ENCODE measurements at places on chromosomes 2 and 18. TPM values are rescaled to one million over a fixed set of nuclear protein-coding genes. Genes with fewer than 3 reads are reported as not detected.
A peak's percentile ranks its signal among the peaks of the same experiment; 100 is the strongest.

The GAD1 gene
- total RNA-seq, result 11.0 TPM

The SDC1 gene
- total RNA-seq, result 32.0 TPM

The ZSWIM2 gene
- total RNA-seq, result not detected

The PHOSPHO2 gene
- total RNA-seq, result 2.8 TPM

The C2orf80 gene
- not detected for total RNA-seq

The TFPI gene
- total RNA-seq, result 29.1 TPM

The RIT2 gene
- not detected for total RNA-seq

The LINC00305 gene
- not detected for total RNA-seq

GRCh38 chr2:235070063-235070706 lies 118.4 kb downstream of the SH3BP4 start:
- no peak overlapping the region for H3K4me3 ChIP-seq
- H3K27me3 ChIP-seq, result no peaks in the 10 kb centered on the region

GRCh38 chr2:71716697-71717624 lies 263.6 kb downstream of the DYSF start:
- no peak overlapping the region for H3K4me3 ChIP-seq
- peak; percentile 10 for DNase-seq
- no peak overlapping the region for H3K27ac ChIP-seq
- H3K36me3 ChIP-seq, result no peaks in the 10 kb centered on the region
- H3K4me1 ChIP-seq, result peaks cover 17% of the 10 kb centered on the region

DNA sequence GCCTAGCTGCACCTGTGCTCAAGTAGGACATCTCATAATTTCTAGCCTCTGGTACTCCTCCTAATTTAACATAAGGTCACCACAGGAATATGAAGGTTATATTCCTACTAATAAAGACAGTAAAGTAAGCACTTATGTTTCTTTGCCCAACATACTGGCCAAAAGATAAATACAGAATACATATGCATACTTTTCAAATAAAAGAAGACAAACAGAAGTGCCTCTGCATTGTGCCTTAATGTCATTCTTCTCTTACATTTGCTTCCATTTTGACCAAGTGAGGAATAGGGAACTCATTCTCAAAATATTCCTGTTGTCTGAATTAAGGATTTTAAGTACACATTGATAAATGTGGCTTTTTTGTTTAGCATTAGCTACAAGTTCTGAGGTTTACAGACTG lies 5.6 kb downstream of the BCL11A start:
- no peak overlapping the region for H3K4me3 ChIP-seq
- no peak overlapping the region for H3K27ac ChIP-seq
- no peak for DNase-seq
- no peaks in the 10 kb centered on the region for H3K36me3 ChIP-seq
- H3K27me3 ChIP-seq, result peaks cover 54% of the 10 kb centered on the region

GRCh38 chr2:42249887-42250286 lies 80.7 kb downstream of the EML4 start:
- H3K36me3 ChIP-seq, result no peaks in the 10 kb centered on the region
- H3K4me3 ChIP-seq, result no peak overlapping the region
- no peaks in the 10 kb centered on the region for H3K4me1 ChIP-seq
- no peak overlapping the region for H3K27ac ChIP-seq
- DNase-seq, result no peak

- peaks cover 12% of the 10 kb centered on the region for H3K27me3 ChIP-seq
- H3K27ac ChIP-seq, result no peak overlapping the region
- no peaks in the 10 kb centered on the region for H3K4me1 ChIP-seq
- no peak overlapping the region for H3K4me3 ChIP-seq
- H3K36me3 ChIP-seq, result no peaks in the 10 kb centered on the region
Observed at GRCh38 chr2:17976871-17977746, 98.6 kb downstream of the KCNS3 start.

GRCh38 chr2:151673016-151673415 lies 61.3 kb downstream of the NEB start:
- no peak overlapping the region for H3K27ac ChIP-seq
- no peak for DNase-seq
- H3K4me3 ChIP-seq, result no peak overlapping the region
- no peaks in the 10 kb centered on the region for H3K36me3 ChIP-seq
- H3K27me3 ChIP-seq, result no peaks in the 10 kb centered on the region
- peaks cover 7% of the 10 kb centered on the region for H3K4me1 ChIP-seq

DNA sequence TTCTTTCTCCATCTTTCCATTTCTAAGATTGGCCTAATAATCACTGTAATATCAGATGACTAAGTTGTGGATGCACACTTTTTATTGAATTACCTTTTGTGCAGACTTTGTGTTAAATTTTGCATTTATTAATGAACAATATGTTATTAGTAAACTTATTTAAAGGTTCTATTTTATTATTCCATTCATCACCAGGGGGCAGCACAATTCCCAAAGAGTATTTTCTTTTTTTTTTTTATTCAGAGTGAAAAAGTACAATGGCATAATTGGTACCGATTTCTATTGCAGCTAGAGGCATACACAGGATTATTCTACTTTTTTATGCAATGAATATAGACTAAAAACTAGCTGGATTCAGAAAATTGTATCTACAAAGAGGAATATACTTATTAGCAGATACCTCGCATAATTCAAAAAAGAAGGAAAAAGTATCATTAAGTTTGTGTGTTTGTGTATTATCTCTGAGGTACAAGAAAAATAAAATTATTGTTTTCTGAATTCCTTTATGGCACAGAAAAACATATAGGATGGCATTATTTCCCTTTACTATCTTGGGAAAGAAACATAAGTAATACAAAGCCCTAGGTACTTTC lies 390.6 kb downstream of the ERBB4 start:
- no peak overlapping the region for H3K27ac ChIP-seq
- no peaks in the 10 kb centered on the region for H3K4me1 ChIP-seq
- H3K4me3 ChIP-seq, result no peak overlapping the region
- no peaks in the 10 kb centered on the region for H3K27me3 ChIP-seq
- no peaks in the 10 kb centered on the region for H3K36me3 ChIP-seq
- DNase-seq, result no peak

DNA sequence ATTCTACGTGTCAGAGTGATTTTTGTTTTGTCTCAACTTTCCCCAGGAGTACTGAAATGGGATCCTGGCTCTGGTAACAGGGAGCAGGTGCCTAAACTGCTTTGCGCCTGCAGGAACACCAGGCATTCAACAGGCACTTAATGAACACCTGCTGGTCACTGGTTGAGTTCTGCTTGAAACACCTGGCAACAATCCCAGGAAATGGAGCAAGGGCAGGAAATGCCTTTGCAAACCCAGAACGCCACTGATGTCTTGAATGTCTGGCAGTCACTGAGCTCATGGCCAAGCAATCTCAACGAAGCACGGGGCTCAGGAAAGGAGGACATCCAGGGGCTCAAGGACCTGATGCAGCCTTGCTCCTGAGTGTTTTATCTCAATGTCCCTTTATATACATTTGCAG lies 360.0 kb upstream of the RAB6C start:
- H3K4me1 ChIP-seq, result no peaks in the 10 kb centered on the region
- H3K4me3 ChIP-seq, result no peak overlapping the region
- H3K36me3 ChIP-seq, result no peaks in the 10 kb centered on the region
- H3K27me3 ChIP-seq, result peaks cover 71% of the 10 kb centered on the region
- no peak for DNase-seq

DNA sequence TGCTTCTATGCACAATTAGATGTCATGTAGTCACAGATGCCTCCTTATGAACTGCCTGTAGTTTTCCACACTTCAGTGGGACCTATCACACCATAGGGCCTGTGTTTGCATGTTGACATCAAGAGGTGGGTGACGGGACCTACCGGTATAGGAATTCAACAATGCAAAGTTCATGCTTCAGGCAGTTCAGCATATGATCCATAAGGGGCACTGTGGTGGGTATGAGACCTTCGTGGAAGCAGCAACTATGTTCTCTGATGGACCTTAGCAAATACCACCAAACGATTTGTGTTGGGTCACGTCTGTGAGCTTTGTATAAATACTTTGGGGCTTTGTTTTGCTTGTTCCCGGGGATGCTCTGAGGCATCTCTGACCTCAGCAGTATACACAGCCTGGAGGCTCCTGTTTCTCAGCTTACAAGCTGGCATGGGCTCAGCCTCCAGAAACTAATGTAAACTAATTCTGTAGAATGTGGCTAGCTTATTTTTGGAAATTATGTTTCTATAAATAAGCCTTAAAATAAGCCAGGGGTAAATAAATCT lies 111.6 kb downstream of the DTNA start:
- H3K27ac ChIP-seq, result no peak overlapping the region
- no peaks in the 10 kb centered on the region for H3K27me3 ChIP-seq
- no peak overlapping the region for H3K4me3 ChIP-seq
- H3K4me1 ChIP-seq, result no peaks in the 10 kb centered on the region
- DNase-seq, result no peak

DNA sequence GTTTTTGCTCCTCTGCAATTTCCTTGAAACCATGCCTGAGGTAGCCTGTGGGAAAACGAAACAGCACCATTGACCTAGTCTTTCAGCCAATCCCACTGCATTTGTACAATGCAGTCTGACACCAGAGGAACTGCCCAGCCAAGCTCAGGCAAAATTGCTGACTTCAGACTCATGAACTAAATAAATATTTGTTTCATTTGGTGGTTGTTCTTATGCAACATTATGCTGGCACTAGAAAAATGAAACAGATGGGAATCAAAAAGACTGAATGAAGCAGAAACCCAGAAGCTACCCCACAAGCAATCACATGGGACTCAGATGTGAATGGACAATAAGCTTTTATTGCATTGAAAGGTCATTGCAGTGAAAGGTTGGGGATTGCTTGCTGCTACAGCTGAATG lies 1.7 kb downstream of the NAT8 start:
- H3K36me3 ChIP-seq, result no peaks in the 10 kb centered on the region
- no peak overlapping the region for H3K4me3 ChIP-seq
- no peak for DNase-seq
- no peaks in the 10 kb centered on the region for H3K27me3 ChIP-seq

- H3K27ac ChIP-seq, result no peak overlapping the region
- no peak for DNase-seq
- H3K27me3 ChIP-seq, result no peaks in the 10 kb centered on the region
Observed at GRCh38 chr18:7090771-7091170, 26.8 kb downstream of the LAMA1 start.

DNA sequence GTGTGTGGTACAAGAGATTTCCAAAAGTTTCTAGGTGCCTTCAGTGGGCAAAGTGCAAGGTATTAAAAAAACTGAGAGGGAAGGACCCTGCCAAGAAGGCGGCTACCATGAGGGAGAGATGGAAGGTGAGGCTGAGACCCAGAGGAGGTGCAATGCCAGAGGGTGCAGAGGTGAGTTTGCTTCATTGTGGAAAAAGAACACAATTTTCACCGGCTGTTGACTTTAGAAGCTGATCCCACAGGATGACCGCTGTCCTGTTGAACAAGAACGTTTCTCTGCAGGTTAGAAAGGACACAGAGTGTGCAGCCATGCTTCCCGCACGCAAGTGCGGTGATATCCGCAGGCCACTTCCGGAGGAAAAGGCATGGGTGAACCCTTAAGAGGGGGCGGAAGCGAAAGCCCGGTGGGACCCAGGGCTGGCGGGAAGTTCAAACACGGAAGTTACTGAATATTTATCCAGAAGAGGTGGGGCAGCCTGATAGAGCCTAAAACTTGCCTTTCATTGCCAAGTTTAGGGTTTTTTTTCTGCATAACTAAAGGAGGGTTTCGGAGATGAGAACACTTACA lies 16.6 kb downstream of the SP110 start:
- H3K4me1 ChIP-seq, result no peaks in the 10 kb centered on the region
- no peak overlapping the region for H3K4me3 ChIP-seq

DNA sequence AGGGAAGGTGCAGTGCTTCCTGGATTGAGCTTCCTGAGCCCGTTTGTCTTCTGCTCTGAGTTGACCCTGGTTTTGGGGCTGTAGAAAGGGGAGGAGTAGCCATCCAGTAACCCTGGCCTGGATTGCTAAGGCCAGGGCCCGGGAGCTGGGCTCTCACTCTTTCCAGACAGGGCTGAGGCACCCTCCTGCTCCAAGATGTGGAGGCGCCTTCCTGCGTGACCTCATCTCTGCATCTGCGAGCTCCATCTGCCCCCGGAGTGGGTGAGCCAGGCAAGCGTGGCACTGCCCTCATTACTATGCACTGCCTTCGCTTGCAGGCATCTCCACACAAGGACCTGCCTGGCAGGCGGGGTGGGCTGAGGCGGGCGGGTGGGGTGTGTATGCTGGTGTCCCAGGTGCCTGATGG lies 58.0 kb downstream of the RAB31 start:
- DNase-seq, result no peak
- no peak overlapping the region for H3K27ac ChIP-seq
- H3K36me3 ChIP-seq, result no peaks in the 10 kb centered on the region
- peaks cover 9% of the 10 kb centered on the region for H3K4me1 ChIP-seq
- H3K4me3 ChIP-seq, result no peak overlapping the region
